ENCODE measurements at places on chromosomes 12 and 14.

DNA sequence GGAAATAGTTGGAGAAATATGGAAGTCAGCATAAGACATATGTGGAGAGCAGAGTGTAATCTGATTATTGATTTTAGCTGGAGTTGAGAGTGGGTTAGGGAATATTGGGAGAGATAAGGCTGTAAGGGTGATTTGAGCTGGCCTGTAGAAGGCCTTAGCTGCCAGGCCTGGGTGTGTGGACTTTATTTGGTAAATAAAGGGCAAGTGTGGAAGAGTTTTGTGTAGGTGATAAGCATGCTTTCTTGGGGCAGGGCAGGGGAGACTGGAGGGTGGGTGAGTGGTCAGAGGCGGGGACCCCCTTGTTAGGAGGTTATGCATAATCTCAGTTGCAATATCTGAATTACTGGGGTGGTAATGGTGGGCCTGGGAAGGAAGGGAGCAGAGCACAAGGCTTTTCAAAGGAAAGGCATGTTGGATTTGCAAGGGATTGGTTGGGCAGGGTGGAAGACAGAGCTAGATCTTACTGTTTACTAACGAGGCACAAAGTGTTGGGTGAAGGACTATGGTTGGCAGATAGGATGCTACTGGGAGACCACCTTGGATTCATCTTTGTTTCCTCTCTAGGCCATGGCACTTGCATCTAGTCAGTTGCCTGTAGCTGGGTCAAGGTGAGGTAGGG is 5.5 kb downstream of the KHNYN start:
- no peak for DNase-seq

GRCh38 chr14:95685978-95686922 is at the start of gene TCL1B:
TSS of gene TCL1B (plus strand) at chr14:95686426. CDS start at chr14:95686468, 42 bp downstream.
- DNase-seq: no peak

DNA sequence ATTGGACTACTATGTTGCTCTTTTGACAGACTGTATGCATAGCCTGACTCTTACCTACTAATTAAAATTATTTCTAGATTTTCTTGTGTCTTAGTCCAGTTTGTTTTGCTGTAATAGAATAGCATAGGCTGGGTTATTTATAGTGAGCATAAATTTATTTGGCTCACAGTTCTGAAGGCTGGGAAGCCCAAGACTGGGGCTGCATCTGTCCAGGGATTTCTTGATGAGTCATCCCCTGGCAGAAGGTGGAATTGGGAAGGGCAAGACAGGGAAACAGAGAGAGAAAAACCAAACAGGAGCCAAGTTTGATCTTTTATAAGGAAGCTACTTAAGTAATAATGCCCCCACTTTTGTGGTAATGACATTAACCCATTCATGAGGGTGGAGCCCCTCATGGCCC is 759.2 kb upstream of the LRFN5 start:
- no peak for DNase-seq

DNA sequence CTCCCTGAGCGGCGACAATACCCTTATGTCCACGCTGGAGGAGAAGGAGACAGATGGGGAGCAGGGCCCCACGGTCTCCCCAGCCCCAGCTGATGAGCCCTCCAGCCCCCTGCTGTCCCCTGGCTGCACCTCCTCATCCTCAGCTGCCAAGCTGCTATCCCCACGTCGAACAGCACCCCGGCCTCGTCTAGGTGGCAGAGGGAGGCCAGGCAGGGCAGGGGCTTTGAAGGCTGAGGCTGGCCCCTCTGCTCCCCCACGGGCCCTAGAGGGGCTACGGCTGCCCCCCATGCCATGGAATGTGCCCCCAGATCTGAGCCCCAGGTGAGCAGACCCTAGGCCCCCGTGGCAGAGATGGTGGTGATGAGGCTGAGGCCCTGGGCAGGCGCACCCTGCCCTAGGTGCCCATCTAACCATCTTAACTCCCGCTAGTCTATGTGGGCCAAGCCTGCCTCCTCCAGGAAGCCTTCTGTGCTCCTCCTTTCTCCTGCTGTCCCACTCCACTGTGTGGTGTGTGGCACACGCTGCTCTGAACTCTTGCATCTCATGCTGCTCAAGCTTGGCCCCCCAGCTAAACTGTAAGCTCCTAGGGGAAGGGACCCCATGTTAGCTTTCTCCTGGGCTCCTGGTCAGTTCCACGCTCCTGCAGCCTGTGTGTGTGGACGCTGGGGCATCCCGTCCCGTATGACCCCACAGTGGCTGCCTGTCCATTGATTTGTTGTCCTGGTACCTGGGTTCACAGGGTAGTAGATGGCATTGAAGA is 12.1 kb downstream of the MCRS1 start:
- no peak for DNase-seq

DNA sequence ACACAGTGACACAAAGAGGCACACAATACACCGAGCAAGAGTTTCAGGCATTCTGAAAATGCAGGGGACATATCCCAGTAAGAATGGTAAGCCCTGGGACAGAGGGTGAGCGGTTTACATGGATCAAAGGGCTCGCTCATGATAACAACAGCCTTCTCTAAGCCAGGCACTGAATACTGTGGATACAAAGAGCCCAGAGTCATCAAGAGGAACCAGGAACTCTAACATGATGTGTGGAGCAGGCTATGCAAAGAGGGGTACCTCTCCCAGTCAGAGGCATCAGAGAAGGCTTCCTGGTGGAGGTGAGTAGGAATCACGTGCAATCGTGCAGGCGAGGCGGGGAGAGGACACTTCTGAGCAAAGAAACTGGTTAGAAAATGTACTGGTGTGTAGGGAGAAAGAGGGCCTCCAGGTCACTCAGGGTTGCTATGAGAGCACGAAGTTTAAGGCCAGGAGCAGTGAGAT is 76.9 kb upstream of the EEA1 start:
- no peak for DNase-seq

GRCh38 chr14:75249958-75250336 is 28.7 kb upstream of the FOS start:
- DNase-seq: no peak

- no peak for DNase-seq
These were observed 21.8 kb downstream of the WDHD1 start for GRCh38 chr14:55005071-55005470.

DNA sequence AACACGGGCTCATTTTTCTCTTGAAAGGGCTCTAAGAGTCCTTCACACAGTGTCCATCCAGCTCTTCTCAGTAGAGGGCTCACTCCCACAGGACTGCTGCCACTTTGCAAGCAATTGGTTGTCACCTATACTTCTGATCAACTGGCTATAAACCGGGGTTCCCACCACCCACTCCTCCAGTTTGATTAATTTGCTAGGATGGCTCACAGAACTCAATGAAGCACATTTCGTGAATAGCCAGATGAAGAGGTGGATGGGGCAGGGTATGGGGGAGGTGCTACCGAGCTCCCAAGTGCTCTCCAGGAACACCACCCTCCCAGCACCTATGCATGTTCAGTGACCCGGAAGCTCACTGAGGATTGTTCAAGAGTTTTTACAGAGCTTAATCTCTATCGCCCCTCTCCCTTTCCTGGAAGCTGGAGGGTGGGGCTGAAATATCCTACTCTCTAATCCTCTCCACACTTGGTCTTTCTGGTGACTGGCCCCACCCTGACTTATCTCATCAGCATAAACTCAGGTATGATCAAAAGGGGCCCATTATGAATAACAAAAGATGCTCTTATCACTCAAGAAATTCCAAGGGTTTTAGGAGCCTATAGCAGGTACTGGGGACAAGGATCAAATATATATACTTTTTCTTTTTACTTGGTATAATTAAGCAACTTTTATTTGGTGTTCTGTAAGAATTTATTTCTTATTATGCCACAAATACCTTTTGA is 13.9 kb upstream of the EGLN3 start:
- no peak for DNase-seq
